Occipital lobe (tissue), 3 donors: ENCODE measurements at places on chromosomes 6 and 20.

GRCh38 chr20:10322073-10323012 is 103.7 kb downstream of the SNAP25 start:
- DNase-seq: no peak

DNA sequence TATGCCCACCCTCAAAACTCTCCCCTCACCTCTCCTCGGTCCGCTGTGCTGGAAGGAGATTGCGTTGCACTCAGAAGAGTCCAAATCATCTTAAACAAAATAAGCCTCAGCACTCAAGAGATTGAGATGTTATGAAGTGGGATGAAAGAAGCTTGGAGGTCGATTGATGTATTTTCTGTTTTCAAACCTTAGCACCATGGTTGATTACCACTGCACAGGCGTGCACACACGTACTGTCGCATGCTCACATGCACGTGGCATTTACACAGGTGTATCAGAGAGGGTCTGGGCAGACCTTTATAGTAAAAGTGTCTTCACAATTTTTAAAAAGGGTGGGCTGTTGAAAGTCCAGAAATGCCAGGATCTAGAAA is 612 bp upstream of the AGPAT4 start:
- DNase-seq: no peak

DNA sequence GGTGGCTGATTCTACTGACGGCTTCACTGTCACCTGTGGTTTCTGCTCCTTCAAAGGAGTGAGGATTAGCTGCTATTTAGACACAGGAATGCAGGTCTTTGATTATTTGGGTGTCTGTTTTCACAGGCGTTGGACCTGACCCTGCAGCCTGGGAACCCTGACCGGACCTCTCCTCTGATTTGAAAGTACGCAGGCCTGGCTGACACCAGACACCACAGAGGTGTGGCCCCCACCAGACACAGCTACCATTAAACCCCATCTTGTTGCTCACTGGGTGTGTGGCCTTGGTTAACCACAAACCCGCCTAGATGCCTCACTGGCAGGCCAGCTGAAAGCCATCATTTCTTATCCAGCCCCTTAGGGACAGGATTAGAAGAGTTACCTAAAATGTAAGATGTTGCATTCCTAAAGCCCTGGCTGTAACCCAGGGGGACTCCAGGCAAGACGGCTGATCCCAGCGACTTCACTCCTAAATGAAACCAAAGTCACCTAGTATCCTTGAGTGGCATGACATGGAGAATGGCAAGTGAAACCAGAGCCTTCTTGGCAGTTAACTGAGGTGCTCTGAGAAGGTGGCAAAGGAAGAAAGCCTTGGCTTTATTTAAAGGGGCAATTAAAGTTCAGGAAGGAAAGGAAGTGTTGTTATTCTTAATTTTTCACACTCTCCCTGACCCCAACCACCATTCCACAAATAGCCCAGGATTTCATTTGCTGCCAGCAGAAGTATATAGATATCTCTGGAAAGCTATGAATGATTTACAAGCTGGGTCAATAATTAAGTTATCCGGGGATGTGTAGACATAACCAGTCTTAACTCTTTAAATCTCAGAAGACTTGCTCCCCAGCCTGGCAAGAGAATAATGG is 169.9 kb downstream of the QRSL1 start:
- DNase-seq: no peak

DNA sequence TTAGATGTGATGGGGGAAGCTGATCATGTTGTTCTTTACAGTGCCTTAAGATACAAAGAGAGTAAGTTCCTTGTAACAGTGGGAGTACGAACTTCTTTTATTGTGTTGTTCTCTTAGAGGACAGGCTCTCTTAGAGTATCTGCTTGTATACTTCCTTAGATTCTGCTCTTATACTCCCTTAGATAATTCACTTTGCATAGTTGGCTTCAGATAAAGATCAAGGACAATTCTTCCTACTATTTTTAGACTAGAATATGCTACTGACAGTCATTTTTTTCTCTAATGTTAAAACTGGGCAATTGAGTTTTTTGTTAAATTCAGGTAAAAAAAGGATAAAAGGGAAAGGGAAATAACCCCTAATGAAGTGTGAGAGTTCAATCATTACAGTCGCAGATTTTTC is 138.7 kb downstream of the MYB start:
- no peak for DNase-seq

DNA sequence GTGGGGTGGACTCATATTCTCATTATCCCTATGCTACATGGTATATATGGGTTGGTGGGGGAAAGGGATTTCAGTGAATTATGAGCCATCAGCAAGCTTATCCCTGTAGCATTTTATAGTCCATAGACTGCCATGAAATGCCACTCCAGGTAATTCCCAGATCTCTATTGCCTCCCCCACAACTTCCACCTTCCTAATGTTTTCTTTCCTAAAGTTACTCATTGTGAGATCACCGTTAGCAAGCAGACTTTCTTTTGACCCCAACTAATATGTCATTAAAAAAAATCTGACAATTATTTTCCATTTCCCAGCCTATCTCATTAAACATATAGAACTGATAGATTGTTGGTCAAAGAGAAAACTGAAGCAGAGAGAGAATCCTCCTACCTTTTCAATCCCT is 40.7 kb upstream of the TBX18 start:
- no peak for DNase-seq

DNA sequence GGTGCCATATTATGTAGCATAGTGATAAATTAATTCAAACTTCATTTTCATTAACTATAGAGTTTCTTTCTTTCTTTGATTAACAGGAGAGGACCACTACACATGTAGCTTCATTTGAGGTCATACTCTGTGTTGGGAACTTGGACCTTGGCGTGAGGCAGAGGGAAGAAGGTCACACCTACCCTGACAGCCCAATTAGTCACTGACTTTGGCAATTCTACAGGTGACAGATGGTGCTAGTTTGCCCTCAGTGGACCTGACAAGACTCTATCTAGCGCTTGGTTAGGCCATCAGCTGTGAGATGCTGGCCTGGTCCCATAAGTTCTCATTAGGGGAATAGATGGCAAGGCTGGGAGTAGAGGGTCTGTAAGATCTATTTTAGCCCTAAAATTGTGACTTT is 14.2 kb downstream of the SLX4IP start:
- no peak for DNase-seq

DNA sequence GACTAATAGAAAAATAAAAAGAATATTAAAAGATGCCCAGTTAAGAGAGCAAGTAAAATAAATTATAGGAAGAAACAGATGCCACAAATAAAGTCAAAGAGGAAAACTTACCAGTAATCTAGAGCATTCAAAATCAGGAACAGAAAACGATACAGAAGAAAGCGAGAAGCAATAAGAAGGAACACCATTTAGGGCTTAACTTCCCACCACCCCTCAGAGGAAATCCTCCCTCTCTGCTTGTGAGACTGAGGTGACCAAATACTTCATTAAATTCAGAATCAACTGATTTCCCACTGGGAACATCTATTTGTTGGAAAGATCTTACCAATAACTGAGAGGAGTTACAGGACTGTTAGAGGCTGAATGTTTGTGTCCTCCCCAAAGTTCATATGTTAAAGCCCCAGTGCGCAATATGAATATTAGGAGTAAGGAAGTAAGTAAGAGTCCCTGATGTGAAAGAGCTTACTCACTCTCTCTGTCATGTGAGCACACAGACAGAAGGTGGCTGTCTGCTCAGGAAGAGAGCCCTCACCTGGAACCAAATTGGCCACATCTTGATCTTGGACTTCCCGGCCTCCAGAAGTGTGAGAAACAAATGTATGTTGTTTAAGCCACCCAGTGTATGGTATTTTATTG is 19.5 kb downstream of the KATNA1 start:
- no peak for DNase-seq

GRCh38 chr6:105014448-105014847 is 57.5 kb downstream of the LIN28B start:
- no peak for DNase-seq

DNA sequence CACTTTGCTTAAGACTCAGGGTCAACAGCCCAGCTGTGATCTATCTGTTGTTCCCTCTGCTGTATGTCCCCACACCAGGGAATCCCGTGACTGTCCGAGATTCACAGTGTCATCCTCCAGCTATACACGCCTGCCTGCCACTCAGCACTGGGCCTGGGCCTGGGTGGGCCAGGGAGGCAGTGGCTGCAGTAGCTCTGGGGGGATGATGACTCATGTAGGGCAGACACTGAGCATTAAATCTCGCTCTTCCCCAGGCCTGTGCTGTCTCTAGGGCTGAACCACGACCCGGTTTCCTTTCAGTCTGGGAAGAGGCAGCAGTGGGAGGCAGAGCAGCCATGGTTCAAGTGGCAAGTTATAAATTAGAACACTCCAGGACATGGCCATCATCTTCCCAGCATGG is 173.9 kb downstream of the LRFN2 start:
- DNase-seq: no peak

DNA sequence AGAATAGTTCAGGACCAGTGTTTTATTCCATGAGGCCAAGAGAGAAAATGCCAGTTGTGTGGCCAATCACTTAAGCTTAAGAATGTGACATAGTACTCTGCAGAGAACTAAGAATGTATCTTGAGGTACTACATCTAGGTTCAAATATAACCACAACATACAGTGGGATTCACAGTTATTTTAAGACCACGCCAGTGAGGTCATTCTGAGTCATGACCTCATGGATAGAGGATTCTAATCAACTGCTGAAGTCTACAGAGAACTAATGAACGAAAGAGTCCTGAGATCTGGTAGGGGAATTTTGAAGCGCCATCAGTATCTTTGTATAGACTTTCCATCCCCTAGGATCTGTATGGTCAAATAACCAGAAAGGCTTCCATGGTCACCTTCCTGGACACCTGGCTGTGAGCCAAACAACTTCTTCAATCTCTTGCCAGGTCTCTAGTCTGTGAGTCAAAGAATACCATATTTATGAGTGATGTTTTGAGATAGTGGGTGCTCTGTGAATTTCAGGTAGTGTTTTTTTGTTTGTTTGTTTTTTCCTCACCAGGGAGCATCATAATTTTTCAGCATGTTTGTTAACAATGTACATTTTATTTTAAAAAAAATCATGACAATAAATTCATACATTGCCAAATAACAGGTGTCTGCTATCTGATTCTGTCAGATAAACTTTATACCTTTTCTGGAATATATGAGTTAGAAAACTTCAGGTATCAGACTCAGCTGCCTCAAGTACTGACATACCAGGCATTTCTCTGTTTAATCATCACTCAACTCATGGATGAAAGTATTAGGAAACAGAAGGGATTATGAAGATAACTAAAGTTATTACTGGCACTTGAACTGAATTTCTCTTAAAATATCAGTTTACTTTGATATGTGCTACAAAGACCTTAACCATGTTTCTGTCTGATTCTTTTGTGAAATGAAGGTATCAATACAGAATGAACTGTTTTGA is 217.9 kb downstream of the PLCB4 start:
- no peak for DNase-seq

DNA sequence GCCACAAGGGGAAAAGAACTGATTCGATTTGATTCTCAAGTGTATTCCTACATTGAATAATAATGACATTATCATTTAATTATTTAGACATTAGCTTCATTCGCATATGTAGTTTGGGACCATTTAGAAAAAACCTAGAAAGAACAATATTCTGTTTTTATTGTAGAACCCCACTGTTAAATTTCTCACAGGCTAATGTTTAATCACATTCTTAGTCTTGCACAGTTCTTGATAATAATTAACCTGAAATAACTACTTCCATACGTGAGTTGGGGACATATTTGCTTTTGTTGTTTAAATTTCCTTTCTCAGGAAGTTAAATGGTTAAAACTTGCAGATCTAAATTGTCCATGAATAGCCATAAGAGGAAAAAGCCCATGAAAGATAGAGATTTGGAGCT is 275.2 kb downstream of the TFAP2B start:
- DNase-seq: no peak

DNA sequence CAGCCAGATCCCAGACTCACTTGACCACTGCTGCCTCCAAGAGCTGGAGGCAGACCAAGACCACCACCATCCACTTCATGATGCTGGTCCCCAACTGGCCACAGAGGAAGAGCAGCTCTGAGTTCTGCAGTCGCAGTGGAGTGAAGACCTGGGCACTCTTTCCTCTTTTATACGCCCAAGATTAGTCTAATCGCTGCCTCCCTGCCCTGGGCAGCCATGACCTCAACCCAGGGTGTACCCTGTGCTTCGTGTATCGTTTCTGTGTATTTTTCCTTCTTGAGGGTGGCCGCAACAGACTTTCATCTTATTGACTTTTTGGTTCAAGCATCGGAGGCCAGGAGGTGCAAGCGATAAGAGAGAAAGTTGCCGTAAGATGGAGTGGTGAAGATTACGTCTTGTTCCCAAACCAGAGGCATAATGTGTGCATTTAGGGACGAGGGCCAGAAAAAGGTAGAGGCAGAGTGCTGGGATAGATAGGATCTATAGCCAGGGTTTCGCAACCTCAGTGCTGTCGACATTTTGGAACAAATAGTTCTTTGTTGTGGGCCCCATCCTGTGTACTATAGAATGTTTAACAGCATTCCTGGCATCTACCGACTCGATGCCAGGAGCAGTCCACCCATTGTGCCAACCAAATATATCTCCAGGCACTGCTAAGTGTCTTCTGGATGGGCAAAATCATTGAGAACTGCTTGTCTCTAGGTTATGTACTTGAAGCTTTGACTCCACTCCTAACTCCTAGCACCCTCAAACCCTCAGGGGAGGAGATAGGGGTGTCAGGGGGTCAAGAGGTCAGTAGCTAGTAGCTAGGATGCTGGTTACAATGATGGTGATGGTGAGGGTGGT is at the start of gene PGC:
Gene PGC, minus strand, starts transcription at position 142 of the 846 bp plus-strand sequence. Its CDS starts 63 bp downstream, at position 79.
- no peak for DNase-seq

DNA sequence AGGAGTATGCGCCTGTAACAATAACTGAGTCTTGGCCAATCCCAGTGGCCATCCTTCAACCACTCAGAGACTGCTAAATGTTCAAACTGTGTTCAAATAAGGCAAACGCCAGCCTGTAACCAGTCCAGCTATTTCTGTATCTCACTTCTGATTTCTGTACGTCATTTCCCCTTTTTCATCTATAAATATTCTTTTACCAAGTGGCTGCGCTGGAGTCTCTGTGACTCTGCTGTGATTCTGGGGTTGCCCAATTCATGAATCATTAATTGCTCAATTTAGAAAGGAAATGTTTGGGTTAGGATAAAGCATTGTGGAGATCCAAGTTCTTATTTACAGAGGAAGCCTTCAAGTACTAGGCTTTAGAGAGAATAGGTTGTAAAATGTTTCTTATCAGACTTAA is 89.8 kb upstream of the UST start:
- DNase-seq: no peak

DNA sequence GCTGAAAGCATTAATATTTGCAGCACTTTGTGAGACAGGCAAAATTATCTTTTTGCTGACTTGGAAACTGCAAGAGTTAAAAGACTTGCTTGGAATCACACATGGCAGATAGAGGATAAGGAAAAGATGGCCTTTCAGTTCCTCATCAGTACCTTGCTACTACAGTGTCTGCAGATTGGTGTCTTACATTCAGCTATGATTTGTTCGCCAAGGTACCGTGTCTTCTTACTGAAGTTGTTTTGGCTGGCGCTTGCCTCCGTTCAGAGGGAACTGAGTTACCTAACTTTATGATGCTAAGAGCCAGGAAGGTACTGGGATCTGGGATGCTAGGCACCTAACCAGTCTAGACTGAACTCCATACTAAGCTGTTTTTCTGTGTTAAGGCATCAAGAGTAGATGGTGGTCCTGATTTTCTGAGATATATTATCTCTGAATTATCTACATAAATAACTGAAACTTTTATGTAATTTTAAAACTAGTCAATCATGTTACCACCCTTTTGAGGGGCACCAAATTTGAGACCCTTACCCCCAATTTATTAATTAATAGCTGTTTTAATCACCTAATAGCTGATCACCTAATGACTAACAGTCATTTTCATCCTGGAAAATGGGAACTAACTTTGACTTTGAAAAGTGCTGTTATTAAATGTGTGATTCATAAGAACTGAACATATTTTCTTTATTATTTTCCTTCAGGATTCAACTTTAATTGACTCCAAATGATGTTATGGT is 2.5 kb downstream of the WTAP start:
- DNase-seq: no peak
